Occipital lobe (tissue), 3 donors: ENCODE measurements at places on chromosomes 5 and 9.

GRCh38 chr5:60852940-60853339, 8.9 kb upstream of the ELOVL7 start:
- DNase-seq, result no peak

DNA sequence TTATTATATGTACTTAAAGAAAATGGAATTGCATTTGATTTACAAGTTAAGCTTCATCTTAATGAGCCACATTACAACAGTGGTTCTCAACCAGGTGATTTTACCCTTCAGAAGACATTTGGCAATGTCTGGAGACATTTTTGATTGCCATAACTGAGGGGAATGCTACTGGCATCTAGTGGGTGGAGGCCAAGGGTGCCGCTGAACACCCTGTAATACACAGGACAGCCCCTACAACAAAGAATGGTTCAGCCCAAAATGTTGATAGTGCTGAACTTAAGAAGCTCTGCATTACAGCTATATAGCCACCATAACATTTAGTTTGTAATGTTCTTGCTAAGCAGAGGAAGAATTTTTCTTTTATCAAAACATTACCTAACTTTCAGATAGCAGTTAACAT, 103.1 kb downstream of the PAM start:
- DNase-seq, result no peak

DNA sequence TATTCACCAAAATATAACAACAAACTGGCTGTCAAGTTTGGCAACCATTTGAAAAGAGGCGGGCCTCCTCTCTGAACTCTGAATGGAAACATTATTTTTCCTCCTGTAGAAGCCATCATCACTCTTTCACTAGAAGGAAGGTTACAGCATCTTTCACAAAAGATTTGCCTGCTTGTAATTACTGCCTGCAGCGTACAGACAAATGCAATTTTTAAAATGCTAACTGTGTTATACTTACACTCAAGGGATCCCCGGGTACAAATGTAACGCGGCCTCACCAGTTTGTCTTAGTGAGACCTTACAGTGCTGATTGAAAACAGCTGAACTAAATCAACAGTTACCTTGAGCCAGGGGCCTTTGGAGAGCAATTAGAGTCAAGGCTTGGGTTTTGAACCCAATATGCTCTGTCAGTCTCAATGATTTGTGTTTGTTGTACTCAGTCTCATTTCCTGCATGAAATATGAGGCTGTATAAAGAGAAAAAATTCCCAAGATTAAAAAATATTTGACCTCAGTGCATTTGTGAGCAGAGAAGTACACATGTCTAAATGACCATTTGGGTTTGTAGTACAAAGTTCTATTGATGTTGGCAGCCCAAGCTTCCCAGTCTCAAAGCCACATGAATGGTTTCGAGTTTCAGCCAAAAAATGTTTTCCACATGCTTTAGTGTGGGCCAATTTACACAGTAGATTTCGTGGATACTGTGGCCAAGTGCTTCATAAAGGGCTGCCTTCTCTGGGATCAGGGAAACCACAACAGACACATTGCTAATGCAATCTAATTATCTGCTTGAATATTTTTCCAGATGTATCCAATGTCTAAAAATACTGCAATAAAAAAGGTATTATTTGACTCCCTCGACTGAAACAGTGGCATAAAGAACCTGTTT, 500.0 kb downstream of the SPATA31D1 start:
- no peak for DNase-seq

GRCh38 chr5:126519637-126520592, 75.1 kb downstream of the ALDH7A1 start:
- DNase-seq, result peak; percentile 55

DNA sequence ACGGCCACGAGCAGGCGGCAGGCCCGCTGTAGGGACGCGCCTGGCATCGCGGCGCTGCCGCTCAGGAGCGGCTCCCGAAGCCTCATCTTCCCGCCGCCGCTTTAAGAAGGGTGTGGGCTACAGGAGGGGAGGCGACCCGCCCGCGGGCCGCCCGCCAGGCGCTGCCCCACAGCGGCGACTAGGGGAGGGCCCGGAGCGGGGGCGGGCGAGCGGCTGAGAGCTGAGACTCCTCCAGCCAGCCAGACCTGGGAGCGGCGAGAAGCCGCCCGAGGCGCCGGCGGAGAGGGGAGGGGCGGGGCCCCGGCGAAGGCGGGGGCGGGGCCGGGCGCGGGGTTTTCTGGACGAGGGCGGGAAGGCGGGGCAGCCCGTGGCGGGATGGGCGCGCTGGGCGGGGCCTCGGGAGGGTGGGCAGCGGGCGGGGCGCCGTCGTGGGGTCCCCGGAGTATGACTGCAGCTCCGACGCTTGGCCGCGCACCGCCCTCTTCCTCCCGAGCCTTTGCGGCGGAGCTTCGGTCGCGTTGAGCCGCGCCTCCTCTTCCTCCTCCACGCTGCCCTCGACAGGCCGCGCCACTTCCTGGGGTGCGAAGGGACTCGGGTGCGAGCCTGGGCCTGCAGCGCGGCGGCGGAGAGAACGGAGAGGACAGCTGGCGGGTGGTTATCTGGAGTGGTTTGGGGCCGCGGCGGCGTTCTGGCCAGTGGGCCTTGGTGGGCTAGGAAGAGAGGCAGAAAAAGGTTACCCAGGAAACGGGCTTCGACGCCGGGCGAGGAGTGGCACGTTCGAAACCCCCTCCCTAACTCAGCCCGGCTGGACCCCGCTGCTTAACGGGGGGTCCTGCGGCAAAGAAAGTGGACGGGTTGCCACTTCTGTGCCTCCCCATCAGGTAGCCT, at the start of gene B4GALT1:
B4GALT1 (minus strand) TSS at position 253 of the 888 bp plus-strand sequence; CDS start at position 86, 167 bp downstream.
- peak; percentile 80 for DNase-seq

GRCh38 chr5:135037519-135038204, 3.6 kb upstream of the PITX1 start:
- no peak for DNase-seq

GRCh38 chr9:87390361-87390760, 107.3 kb upstream of the DAPK1 start:
- no peak for DNase-seq

GRCh38 chr5:141359790-141360426, at the start of gene PCDHGB2:
PCDHGB2 (plus strand) TSS chr5:141359994; CDS start chr5:141360136, 142 bp downstream.
- no peak for DNase-seq

DNA sequence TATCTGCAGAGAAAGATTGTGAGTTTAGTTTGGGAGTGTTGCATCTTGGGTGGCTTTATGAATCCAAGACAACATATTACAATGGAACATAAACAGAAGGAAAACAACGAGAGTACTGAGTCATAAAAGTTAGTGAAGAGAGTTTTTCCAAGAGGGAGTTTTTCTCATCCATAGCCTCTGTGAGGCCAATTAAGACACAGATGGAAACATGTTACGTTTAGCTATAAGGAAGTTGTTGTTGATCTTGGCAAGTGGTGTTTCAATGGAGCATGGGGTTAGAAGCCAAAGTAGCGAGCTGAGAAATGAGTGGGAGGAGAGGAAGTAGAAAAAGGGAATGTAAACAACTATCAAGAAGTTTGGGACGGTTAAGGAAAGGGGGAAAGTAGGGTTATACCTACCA, 53.3 kb upstream of the SPATA31D4 start:
- DNase-seq, result no peak

DNA sequence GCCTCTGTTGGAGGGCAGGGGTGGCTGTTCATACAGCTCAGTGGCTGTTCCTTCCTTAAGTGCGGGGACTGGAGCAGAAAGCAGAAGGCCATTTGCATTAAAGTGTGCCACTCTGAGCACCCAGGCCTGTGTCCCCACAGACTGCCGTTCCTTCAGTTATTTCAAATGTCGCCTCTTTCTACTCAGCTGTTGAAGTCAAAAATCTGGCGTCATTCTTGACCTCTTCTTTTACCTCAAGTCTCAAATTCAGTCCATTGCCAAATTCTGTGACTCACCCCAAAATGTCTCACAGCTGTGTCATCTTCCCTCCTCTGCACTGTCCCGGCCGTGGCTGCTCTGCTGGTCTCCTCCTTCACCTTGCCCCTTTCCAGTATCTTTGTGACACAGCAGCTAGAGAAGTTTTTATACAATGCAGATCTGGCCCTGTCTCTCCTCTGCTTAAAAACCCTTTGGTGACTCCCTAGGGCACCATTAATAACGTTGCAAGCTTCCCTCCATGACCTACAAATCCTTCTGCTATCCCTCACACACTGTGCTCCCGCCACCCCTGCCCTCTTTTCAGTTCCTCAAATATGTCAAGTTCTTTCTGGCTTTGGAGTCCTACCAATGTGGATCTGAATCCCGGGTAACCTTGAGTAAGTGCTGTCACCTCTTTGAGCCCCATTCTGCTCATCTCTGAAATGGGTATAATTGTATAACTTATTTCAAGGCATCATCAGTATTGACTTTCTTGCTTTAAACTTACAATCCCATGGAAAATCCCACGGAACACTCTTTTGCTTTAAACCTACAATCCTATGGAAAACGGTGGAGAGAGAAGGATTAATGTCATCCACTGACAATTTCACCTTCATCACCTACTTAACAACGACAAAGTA, 98.3 kb upstream of the BOD1 start:
- no peak for DNase-seq

GRCh38 chr9:118596374-118597015, 772.7 kb downstream of the BRINP1 start:
- DNase-seq, result no peak

GRCh38 chr9:87263291-87263690, 234.4 kb upstream of the DAPK1 start:
- DNase-seq, result no peak

DNA sequence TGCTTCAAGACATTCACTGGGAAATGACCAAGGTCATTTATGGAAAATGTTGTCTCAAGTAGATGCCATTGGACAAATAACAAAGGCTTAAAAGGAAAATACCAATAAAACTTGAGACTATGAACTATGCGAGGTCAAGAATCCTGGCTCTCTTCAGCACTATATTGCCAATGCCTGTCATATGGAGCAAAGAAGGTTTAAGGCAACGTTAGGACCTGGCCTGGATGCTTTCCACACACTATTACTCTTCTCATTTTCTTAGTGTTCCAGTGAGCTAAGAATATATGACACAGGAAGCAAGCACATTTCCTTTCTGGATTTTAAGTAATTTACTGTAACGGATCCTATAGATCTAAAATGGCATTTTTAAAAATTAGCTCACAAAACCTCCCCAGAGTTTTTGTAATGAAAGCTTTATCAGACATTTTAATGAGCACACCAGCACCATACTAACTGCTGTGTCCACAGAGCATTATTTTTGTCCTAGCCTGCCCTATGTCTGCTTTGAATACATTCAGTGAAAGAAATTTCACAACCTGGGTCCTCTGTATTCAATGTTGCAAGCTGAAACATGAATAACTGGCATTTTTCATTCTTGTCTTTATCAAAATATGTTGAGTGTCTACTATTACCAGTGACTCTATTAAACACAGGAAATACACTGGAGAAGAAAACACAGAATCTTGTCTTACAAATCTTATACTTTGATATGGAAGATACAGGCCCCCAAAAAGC, 315.6 kb downstream of the CETN3 start:
- DNase-seq, result no peak

DNA sequence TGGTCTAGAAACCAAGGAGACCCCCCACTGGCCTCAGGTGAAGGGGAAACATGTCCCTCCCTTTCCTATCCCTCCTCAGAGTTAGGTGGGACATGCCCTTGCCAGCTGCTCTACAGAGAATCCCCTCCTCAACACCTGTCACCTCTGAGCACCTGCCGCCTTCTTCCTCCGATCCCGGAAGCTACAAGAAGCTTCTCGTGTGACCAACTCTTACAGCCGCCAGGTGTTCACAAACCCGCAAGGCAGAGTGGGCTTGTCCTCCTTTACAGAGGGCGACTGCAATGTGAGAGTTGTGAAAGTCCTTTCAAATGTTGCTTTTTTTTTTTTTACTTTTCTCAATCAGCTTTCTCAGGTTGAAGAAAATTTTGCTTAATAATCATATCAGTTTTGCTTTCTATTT, 3.7 kb upstream of the ICE1 start:
- DNase-seq, result no peak

DNA sequence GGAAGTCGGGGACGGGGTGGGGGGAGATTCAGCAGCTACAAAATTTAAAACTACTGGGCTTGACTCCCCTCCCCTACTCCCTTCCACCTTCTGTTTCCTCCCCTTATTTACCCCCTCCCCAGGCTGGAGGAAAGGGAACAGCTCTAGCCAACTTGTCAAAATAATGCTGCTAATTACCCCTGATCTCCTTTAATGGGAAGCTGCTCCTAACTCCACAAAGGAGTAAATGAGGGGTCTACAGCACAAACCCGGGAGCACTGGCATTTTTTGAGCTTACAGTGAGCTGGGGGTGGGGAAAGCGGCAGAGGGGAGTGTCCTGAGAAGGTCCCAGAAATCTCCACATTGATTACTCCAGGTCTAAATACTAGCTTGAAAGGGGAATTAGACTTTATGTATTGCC, 3.1 kb downstream of the PTCH1 start:
- no peak for DNase-seq

DNA sequence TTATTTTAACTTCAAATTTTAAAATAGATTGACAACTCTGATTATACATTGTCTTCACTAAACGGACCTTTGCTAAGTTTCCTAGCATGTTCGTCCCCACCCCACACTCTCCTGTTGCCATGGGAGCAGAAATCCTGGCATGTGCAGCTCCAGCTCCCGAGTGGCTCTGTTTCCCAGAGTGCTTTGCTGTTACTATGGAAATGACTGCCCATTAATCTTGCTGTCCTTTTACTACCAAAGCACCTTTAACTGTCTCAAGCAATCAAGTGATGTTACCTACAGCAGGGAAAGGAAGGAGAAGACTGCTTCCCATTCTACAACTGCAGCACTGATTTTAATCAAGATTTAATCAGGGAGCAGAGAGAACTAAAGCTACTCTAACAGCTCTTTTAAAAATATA, 212.0 kb upstream of the KIF2A start:
- peak; percentile 34 for DNase-seq

DNA sequence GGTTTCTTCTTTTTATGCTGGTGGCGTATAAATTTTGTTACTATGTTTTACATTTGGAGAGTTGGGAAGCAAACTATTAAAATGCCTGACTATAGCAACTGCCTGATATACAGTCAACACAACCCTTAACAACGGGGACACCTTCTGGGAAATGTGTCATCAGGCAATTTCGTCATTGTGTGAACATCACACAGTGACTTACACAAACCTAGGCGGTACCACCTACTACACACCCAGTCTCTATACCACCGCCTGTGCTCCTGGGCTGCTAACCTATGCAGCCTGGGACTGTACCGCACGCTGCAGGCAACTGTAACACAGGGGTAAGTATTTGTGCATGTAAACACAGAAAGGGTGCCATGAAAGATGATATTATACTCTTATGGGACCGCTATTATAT, 1.3 kb upstream of the CDHR2 start:
- DNase-seq, result no peak

GRCh38 chr9:127262602-127263001, 2.0 kb upstream of the GARNL3 start:
- no peak for DNase-seq
